ENCODE measurements at places on chromosomes 7 and 10.
A peak's percentile ranks its signal among the peaks of the same experiment; 100 is the strongest.

DNA sequence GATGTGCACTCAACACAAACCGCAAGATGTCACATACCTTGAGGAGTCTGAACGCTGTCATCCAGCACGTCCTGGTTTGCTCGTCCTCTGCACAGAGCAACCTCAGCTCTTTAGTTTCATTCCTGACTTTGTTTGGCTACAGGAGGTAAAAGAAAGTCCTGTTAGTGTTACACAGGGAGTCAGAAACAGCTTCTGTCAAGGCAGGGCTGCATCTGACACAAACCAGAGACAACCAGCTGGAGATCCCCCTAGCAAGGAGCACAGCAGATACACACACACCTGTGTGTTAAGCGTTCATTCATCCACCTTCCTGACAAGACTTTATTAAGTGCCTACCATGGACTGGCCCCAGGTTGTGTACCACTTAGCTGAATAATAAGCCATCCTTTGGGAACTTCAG is 47.5 kb upstream of the DDC start:
- no peak for DNase-seq

GRCh38 chr7:34157137-34157536 is 251.8 kb downstream of the BMPER start:
- no peak for DNase-seq

DNA sequence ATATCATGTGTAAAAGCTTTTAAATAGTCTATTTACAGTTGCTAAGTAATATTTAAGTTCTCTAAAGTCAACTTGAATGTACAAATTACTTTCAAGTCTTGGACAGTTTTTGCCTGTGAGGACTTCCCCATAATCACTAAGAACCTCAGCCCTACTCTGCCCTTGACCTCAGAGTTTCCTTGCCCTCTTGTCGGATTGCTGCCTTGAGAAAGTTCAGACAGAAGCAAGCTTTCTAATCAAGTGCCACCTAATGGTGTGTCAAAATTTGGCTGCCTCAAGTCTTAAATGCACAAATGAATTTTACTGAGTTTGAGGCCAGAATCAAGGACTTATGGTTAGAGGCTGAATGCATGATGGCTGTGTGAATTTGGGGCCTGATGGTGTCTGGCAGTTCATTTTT is 88.3 kb upstream of the KAT6B start:
- no peak for DNase-seq

DNA sequence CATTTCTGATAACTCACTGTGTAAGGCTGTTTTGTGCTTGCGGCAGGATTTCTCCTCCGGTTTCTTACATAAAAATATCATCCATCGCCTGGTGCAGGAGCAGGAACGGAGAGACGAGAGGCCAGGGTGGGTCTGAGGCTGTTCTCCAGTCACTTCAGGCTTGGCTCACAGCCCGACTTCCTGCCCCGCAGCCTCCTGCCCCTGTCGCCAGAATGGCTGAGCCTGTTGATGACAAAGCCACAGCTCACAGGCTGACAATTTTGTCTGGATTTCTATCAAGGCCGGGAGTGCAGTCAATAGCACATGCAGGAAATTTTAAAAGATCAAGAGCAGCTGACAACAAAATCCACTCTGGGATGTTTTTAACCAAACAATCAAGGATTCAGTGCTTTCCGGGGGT is 229.7 kb upstream of the ZNF32 start:
- no peak for DNase-seq

GRCh38 chr7:30983042-30983913 is 19.5 kb downstream of the GHRHR start:
- DNase-seq, result peak; percentile 74
